ENCODE measurements at places on chromosomes 2 and 18.

DNA sequence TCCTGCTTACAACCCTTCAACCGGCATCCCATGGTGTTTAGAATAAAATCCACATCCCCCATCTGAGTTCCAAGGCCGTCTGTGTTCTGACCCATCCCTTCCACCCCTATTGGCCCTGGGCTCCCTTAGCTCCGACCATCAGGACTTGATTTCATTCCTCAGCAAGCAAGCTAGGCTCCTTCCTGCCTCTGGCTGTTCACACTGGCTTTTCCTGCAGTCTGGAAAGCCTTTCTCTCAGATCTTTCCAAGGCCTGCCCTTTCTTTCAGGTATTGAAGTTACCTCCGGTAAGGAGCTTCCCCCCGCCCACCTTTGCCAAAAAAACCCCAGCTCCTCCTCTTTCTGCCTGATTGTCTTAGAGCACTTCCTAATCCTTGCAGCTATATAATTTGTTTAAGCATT, 86.8 kb downstream of the CLIP4 start:
- DNase-seq = no peak

DNA sequence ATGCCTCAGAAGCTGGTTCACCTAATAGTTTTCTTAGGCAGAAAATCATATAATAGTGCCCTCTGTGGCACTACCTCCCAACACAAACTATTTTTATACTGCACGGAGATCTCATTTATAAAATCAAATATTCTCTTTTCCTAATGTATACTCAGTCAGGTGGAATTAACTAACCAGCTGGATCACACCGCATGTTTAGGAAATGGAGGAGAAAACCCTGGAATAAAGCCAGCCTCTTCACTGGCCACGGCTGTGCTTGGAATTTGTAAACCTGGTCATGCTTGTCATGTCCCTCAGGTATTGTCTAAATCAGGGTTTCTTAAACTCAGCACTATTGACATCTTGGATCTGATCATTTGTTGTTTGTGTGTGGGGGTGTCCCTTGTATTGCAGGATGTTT, 85.6 kb downstream of the DOCK10 start:
- DNase-seq = no peak

GRCh38 chr2:43427032-43427424, 168.8 kb downstream of the THADA start:
- no peak for DNase-seq

GRCh38 chr2:240183006-240183874, 42.8 kb upstream of the OTOS start:
- DNase-seq = no peak

GRCh38 chr2:163157891-163158496, 319.4 kb upstream of the KCNH7 start:
- no peak for DNase-seq

DNA sequence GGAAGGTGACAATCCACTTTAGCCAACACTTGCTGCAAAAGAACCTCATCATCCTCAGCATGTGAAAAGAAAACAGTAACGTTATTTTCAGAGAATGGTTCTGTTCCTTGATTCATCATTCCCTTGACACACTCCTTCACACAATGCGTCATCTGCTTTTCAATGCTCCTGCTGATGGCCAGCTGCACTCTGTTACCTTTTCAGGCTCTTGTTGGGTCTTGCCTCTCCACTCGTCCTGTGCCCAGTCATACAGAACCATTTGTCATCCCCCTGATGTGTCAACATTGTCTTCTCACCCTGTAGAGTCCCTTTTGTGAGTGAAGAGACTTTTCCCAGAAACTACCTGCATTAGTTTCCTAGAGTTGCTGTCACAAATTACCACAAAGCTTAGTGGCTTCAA, 12.2 kb upstream of the DTNA start:
- DNase-seq = no peak

DNA sequence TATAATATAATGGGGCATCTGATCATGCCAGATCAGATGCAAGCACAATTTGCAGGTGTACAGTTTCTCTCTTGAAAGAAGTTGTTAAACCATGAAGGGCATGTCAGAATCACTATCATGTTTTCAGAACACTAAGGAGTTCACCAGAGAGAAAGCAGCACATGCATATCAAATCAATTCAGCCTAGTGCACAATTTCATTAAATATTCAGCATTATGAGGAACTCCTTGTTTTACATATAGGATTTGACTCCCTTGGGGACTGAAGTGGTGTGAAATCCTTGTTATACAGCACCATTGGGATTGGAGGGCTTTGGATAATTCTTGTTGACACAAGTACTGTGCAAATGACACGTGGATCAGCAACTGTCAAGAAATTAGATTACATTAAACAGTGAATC, 562.1 kb upstream of the KLHL29 start:
- DNase-seq = no peak

- DNase-seq = no peak
Observed at GRCh38 chr18:13371689-13372418, 153.3 kb downstream of the LDLRAD4 start.

GRCh38 chr18:23738151-23738550, 48.9 kb downstream of the LAMA3 start:
- DNase-seq = no peak

- DNase-seq = no peak
Observed at GRCh38 chr2:36658277-36658748, 38.2 kb upstream of the VIT start.

DNA sequence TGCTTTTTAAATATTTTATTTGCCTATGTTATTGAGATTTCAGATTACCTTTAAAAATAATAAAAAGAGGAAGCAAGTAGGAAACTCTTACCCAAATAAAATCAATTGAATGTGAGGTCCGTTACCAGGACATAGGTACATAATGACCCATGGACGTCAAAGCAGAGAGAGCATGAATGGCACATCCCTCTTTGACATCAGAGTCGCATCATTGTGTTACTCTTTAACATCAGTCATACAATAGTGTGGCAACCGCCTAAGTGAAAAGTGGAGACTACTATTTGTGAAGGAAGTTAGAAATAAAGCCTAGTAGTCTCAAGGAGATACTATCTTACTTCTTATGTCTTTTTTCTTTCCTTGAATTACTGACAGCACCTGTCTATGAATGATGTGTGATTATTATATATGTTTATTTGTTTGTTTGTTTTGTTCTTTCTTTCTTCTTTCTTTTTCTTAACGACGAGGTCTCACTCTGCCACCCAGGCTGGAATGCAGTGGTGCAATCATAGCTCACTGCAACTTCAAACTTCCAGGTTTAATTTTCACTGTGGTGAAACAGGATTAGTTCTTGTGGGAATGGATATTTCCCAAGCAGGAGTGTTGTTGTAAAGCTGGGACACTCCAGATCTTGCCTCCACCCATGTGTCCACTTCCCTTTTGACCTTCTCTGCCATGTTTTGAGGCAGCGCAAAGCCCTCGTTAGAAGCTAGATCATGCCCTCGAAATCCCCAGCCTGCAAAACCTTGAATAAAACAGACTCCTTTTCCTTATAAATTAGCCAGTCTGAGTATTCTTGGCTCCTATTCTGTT, 407.2 kb upstream of the NETO1 start:
- no peak for DNase-seq

DNA sequence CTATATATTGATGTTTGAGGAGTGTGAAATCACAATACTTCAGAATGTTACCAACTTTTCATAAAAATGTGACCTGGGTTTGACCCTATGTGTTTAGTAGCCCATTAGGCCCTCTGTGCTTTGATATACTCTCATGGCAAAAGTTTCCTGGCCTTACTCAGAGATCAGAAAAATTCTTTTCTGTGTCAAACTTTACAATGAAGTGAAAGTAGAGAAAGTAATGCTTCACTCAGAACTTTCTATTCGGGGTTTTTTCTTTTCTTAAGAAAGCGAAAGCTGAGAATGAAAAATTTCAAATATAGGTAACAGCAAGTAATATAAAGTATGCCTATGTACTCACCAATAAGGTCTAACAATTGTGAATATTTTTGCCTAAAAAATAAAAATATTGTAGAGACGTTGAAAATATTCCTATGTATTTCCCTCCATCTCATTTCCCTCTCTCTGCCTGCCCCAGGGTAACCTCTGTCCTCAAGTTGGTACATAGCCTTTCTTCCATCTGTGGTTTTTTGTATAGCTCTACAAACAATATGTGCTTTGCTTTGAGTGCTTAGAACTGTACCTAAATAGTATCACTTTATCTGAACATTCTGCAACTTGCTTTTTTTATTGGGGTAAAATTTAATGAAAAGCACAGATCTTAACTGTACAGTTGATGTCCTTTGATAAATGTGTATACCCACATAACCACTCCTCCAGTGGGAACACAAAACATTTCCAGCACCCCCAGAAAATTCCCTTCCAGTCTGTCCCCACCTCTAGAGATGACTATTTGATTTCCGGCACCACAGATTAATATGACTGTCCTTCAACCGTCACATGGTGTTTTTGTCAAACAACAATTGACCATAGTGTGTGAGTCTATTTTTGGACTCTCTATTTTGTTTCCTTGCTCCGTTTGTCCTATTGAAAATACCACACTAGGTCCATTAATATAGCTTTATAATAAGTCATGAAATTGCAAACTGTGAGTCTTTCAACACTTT, 10.3 kb upstream of the ACKR3 start:
- no peak for DNase-seq

DNA sequence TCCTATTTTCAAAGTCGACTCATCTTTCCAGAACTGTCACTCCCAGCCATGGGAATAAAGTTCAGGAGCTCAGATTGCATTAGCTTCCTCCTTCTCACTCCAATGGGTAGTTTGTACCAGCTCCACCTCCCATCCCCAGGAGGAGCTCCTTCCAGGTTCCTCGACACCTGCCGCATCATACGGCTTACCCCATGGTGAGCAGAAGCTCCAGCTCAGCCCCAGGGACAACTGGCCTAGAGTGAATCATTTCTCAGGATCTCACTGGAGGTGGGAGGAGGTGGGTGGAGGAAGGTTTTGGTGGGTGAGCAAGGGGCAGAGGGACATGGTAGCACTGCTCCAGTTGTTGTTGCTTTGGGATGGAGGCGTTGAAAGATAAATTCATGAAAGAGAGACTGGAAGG, 196.3 kb upstream of the PKDCC start:
- DNase-seq = no peak

DNA sequence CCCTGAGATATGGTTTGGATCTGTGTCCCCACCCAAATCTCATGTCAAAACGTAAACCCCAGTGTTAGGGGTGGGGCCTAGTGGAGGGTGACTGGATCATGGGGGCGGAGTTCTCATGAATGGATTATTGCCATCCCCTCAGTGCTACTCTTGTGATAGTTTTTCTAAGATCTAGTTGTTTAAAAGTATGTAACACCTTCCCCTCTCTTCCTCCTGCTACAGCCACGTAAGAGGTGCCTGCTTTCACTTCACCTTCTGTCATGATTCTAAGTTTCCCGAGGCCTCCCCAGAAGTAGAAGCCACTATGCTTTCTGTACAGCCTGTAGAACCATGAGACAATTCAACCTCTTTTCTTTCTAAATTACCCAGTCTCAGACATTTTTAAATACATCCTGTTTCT, 16.9 kb downstream of the PUM2 start:
- no peak for DNase-seq

DNA sequence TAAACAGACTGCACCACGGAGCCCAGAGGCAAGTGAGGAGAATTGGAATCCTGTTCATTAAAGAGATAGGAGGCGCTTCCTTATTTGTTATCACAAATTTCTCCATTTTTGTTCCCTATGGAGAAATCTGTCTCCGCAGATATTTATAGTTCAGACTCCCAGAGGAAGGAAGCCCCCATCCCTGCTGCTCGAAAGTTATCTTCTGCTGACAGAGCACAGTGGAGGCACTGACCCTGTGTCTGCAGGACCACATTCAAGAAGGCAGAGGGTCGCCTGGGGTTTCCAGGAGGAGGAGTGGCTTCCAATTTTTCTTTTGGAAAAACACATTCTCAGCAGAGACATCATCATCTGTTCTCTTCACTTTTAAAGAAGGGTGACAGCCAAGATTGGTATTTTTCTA, 73.0 kb upstream of the GPR45 start:
- DNase-seq = no peak

GRCh38 chr2:50782543-50782942, 249.4 kb downstream of the NRXN1 start:
- DNase-seq = no peak

DNA sequence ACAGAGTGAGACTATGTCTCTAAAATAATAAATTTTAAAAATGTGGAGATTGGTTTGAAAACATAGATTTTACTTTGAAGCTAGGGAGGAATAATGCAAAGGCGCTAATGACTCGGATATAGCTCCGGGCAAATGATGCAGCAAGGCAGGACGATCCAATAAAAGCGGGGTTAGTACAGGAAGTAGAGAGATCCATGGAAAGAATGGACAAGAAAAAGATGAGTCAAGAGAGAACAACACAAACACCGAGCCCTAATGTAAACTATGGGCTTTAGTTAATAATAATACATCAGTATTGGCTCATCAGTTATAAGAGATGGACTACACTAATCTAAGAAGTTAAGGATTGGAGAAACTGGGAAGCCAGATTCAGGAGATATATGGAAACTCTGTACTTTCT, 74.5 kb downstream of the QPCT start:
- DNase-seq = no peak

GRCh38 chr18:43692099-43692690, 414.9 kb upstream of the SYT4 start:
- no peak for DNase-seq

DNA sequence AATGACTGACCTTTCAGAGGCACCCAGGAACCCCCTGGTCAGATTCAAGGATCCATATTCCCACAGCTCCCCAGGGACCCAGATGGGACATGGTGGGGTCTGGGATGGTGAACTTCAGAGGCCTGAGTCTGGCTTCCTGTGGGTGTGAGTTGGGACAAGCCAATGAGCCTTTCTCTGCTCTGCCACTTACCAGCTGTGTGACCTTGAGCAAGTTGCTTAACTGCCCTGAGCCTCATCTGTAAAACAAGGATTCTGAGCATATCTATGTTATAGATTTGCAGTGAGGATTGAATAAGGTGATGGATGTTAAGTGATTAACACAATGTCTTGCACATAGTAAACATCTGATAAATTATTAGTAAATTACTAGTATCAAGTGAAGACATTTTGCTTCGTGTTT, 6.4 kb downstream of the ABCG8 start:
- DNase-seq = no peak

DNA sequence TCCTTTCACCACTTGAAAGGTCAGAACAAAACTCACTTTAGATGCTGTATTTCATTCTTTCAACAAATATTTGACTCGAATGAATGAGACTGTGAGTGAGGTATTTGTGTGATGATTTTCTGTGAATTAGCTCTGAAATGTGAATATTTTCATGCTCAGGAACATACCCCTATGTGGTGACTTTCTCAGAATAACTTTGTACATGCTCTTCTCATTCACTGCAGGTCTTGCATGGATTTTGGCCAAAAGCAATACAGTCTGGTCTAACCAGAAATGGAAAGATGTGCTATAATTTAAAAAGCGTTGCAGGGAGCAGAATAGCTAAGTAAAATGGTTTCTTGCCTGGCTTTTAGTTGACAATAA, 75.5 kb downstream of the MYCN start:
- DNase-seq = no peak

GRCh38 chr18:78607784-78608183, 371.8 kb upstream of the SALL3 start:
- DNase-seq = no peak
